Epithelial cell of proximal tubule (primary cell): ENCODE measurements at places on chromosomes 12 and 14. TPM values are rescaled to one million over a fixed set of nuclear protein-coding genes. Genes with fewer than 3 reads are reported as not detected.

DNA sequence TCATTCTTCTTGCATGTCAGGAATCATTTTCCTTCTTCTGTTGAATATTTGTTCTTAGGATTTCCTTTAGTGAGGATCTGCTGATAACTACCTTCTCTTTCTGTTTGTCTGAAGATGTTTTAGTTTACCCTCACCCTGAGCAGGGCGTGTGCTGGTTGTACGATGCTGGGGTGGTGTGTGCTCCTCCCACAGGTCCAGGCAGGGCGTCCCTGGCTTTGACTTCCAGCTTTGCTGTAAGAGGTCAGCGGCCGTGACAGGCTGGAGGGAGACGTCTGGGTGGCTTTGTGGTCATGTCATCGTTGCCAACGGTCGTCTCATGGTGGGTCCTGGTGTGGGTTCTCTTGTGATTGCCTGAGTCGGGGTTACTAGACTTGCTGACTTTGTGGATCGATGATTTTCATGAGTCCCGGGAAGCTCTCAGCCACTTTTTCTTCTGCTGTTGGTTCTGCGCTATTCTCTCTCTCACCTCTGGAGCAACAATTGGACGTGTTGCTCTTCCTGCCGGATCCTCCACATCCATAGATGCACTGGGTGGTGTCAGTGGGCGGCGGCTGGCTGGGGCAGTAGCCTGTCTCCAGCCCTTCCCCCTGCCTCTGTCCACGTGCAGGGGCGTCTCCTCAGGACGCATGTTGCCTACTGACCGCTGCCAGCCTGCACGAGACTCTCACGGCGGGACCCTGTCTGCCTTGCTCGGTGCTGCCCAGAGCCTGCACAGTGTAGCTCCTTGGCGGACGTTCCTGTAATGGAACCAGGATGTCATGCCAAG, 8.4 kb downstream of the PACS2 start:
- no peak for DNase-seq

EML5 gene
- 0.40 and 0.87 TPM in 2 replicates for total RNA-seq

- DNase-seq, result no peak
Observed at GRCh38 chr12:9253464-9253863, 45.3 kb upstream of the PZP start.

DNA sequence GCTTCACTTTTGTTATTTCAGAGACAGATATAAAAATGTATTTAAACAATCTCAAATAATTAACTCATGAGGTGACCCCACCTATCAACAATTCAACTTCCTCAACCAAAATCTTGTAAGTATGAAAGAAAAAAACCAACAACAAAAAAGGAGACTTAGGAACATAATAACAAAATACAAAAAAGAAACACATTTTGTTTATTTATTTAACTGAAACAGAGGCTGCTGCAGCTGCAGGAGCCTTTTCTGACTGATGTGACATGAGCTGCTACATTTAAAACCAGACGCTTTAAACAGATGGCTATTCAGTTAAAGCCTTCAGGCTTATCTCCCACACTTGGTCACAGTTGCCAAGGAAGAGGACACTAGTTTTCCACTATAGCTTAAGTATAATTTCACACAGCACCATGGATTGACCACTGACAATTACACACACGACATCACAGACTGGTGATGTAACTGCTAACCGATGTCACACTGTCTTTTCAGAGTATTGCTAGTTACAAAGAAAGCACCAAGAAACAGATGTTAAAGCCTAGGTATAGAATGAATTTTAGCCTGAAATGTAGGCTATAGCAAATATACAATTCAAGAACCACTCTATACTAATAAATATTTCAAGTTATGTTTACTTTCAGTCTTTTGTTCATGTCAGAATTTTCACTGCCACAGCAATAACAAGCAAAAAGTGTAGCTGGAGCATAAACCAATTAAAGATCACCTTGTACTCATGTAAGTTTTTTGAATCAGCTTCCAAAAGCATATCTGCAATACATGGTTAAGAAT, 113.0 kb downstream of the MED13L start:
- no peak for DNase-seq

- DNase-seq, result no peak
Observed at GRCh38 chr12:90428465-90428864, 526.5 kb downstream of the CCER1 start.

GRCh38 chr12:65930114-65930828, 106.0 kb downstream of the HMGA2 start:
- no peak for DNase-seq

PROX2 gene
- total RNA-seq, result not detected in 2 replicates

ITGB7 gene
- 0.46 and 3.3 TPM in 2 replicates for total RNA-seq

DNA sequence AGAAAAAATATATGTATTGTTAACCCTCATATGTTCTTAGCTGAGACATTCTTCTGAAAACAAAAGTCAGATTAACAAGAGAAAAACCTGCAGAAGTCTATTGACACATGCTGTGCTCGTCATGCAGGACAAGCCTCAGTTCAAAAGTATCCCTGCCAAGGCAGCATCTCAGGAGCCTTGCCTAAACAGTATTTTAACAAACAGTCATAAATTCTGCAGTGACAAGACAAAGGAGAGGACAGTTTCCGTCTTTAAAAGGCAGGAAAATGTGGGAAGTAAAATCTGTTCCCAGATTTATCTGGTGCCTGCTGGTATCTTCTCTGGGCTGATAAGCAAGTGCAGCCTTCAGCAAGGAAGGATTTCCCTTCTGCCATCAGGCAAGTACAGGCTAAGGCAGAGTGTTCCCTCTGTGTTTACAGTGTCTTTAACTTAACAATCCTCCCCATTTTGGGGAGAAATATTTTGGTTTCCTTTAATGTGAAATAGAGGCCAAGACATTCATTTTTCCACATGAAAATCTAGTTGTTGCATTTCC, 480.2 kb upstream of the CCDC196 start:
- DNase-seq, result no peak

- no peak for DNase-seq
Observed at GRCh38 chr14:103671911-103672310, 42.9 kb downstream of the KLC1 start.

DNA sequence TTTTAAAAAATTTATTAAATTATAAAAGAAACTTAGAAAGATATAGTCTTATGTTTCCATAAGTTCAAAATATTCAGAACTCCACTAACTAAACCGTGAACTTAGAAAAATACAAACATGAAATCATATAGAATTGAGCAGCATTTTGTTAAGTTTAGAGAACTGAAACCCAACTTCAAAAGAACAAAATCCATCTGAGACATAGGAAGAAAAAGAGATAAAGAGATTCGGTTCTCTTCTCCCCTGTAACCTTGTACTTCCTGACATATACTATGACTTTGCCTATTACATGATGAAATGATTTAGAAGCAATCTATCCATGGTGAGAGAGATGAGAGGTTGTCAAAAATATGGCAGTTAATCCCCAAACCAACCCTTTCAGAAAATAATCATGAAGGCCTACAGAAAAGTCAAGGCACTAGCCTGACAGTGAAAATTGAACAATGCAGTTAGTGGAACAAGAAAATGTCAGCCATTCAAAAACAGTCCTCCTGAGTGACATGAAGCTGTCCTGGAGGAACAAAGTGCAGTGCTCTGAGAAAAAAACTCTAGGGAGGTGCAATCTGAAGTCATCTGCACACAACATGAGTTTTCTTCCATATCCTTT, 44.0 kb downstream of the C12orf50 start:
- DNase-seq, result no peak

DNA sequence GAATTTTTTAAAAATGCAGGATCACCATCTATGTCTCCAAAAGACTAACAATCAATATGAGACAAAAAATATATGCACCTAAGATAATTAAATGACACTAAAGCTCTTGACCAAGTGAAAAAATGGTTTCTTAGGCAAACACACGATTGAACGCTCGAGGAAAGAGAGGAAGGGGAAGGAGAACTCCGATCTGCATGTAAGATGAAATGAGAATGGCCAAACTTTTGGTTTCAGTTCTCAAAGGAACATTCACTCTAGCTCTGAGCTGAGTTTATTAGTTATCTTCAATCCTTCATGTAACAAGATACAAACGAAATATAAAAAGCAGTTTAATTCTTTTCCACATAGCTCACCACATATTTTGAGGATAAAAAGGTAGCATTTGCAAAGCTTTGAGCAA, 2.8 kb downstream of the DYRK4 start:
- no peak for DNase-seq

- DNase-seq, result no peak
Observed at GRCh38 chr12:121441555-121441954, 41.6 kb downstream of the RNF34 start.

DNA sequence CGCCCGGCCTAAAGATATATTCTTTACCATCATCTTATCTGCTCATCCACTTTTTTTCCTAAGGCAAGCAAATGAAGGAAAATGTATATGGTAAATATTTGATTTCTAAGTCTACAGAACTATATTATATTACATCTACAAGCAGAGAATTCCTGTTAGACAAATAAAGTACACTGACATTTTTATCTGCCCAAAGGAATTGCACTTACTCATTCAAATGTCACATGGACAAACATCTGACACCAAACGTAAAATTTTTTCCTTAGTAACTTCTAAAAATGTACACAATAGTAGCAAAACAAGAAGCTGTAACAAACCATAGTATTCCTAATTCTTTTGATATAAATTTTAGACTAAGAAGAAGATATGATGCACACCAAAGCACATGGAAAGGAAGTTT, 51.0 kb downstream of the SPPL3 start:
- DNase-seq, result no peak

DDHD1 gene
- 4.1 and 7.1 TPM in 2 replicates for total RNA-seq

DNA sequence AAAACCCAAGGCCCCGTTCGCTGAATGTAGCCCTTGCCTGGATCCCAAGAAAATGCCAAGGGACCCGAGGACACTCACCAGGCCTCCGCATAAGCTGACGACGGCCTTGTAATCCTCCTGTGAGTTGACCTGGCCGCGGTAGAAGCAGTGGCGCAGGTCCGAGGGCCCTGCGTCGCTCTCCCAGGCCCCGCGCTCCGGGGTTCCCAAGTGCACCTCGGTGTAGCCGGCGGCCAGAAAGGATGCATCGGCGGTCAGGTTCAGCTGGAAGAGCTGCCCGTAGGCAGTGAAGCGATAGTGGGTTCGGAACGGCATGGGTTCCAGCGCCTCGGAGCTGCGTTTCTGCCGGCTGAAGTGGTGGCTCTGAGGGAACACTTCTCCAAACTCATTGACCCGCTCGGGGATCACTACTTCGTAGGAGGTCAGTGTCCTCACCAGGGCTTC, 1.2 kb downstream of the ADAMTS20 start:
- no peak for DNase-seq

GLIPR1L1 gene
- not detected in 2 replicates for total RNA-seq
